Right cardiac atrium (tissue), 5 donors: ENCODE measurements at places on chromosomes 4 and X. TPM values are rescaled to one million over a fixed set of nuclear protein-coding genes. Genes with fewer than 3 reads are reported as not detected.

Gene SMIM31
- not detected for total RNA-seq

Gene ATP5ME
- 911 TPM for total RNA-seq

Gene KCND1
- 1.3 TPM for total RNA-seq

Gene QRFPR
- 0.84 TPM for total RNA-seq

Gene TCP11X2
- total RNA-seq, result 0.38 TPM

Gene VCX
- total RNA-seq, result not detected

Gene CSAG3
- not detected for total RNA-seq

Gene DCAF4L1
- 0.42 TPM for total RNA-seq

Gene PDLIM5
- 528 TPM for total RNA-seq

Gene SSX2
- not detected for total RNA-seq

Gene GPRASP1
- total RNA-seq, result 22.8 TPM

Gene CNGA1
- total RNA-seq, result 0.42 TPM

Gene MAP7D2
- 0.29 TPM for total RNA-seq

Gene LNX1
- total RNA-seq, result 9.4 TPM

Gene TMEM164
- 37.5 TPM for total RNA-seq

Gene IQCM
- not detected for total RNA-seq

Gene SCARB2
- total RNA-seq, result 139 TPM

Gene AMTN
- total RNA-seq, result not detected

Gene MECP2
- total RNA-seq, result 47.0 TPM

Gene SLC38A5
- total RNA-seq, result 4.8 TPM

Gene PDLIM3
- total RNA-seq, result 267 TPM

Gene CPLX1
- total RNA-seq, result 9.3 TPM
